NCI-H2227 treated with DMSO at 0.1 percent for 48 hours (cell line): ENCODE measurements at places on chromosomes 5 and 9.

DNA sequence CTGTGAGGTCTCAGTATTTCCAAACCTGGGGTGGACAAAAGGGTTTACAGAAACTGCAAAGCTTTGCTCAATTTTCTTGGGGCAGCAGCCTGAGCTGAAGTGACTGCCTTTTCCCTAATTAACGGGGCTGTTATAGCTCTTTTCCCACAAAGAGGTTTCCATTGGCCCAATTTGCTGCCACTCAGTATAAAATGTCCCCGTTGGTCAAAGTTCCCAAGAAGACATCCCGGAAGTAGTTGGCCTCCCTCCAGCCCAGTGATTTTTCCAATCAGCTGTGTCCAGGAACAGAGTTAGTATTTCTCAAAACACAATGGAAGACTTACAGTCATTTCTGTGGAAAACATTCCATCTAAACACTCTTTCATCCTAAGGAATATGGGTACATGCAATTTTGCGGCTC, 643.6 kb downstream of the ACTL7B start:
- no peak for DNase-seq

DNA sequence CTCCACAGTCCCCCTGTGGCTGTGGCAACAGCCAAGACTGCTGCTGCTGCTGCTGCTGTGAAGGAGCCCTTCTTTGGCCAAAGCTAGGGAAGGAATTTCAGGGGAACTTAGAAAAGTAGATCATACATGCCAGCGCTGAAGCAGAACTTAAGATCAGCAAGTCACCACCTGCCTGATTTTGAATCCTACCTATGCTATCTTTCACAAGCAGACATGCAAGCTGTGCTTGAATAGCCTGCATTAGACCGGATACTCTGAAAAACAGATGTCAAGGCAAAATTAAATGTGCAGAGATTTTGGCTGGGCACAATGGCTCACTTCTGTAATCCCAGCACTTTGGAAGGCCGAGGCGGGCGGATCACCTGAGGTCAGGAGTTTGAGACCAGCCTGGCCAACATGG, 99.3 kb upstream of the ZNF366 start:
- no peak for DNase-seq

DNA sequence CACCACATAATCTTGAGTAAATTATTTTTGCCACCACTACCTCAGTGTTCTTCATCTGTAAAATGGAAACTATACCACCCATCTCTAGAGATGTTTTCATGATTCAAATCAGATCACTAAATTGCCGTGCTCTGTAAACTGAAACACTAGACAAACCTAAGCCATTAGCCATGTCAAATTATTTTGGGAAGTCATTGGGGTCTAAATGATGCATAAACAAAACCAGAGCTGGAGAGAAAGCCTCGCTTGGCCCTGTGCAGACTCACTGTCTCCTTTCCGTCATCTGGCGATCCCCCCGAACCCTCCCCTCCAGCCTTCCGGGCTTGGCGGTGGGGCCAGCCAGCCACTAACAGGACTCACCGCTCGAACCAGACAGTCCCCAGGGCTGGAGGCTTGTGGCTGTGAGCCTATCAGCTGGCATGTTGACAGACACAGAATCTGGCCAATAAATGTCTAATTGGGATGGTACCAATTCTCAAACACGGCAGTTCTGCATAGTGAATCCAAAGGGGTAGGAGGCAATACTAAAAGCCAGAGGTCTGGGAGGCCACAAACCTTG, 256.5 kb downstream of the SEC61B start:
- DNase-seq: no peak

GRCh38 chr9:22278426-22278825, 168.2 kb upstream of the DMRTA1 start:
- DNase-seq: no peak

DNA sequence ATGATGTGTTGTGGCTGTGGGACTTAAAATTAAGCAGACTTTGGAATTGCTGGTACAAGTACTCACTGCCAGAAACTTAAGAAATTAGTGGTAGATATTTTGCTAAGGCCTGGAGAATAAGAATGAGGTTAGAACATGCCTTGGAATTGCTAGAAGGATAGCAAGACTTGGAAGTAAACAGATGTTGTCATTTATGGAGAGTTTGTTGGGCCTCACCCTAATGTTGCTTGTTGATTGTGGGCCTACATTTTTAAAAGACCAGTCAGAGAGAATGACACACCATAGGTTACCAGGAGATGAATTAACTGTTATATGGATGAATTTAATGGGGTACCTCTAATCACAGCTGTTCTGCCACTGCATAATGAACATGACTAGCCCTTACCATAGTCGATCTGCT, 120.1 kb upstream of the GAS1 start:
- DNase-seq: no peak
